LHCN-M2 (cell line): ENCODE measurements at places on chromosomes 12 and 14. TPM values are rescaled to one million over a fixed set of nuclear protein-coding genes. Genes with fewer than 3 reads are reported as not detected.

GRCh38 chr14:51648296-51648695 lies 3.4 kb upstream of the FRMD6 start:
- DNase-seq: no peak

- no peak for DNase-seq
Measured at GRCh38 chr12:72033991-72034390, 95.3 kb downstream of the TPH2 start.

Gene CLSTN3
- 4.0 and 4.6 TPM in 2 replicates for total RNA-seq

DNA sequence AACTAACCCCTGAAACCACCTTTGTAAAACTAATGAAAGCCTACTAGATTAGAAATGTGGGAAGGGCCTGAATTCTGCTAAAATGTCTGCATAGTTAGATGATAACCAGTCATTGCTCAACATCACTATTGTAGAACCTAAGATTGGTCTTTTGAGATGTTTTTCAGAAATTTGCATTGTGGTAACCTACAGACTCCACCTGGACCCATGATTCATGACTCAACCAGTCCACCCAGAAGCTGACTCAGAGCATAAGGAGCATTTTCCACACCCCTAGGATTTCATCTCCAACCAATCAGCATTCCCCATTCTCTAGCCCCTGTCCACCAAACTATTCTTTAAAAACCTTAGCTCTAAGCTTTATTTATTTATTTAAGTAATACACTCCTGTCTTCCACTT lies 30.4 kb upstream of the CHGA start:
- no peak for DNase-seq

Gene ERP27
- total RNA-seq: not detected in 2 replicates

Gene ACACB
- 2.2 and 2.3 TPM in 2 replicates for total RNA-seq
